ENCODE measurements at places on chromosomes 3 and 15.

- no peaks in the 10 kb centered on the region for H3K36me3 ChIP-seq
- no peaks in the 10 kb centered on the region for H3K27me3 ChIP-seq
These were observed 146.9 kb downstream of the BBX start for GRCh38 chr3:107669669-107670068.

GRCh38 chr3:132064114-132064513 lies 29.3 kb upstream of the CPNE4 start:
- peaks cover 9% of the 10 kb centered on the region for H3K4me1 ChIP-seq
- H3K36me3 ChIP-seq: no peaks in the 10 kb centered on the region
- no peak overlapping the region for H3K27ac ChIP-seq

- H3K4me3 ChIP-seq: no peak overlapping the region
- no peaks in the 10 kb centered on the region for H3K27me3 ChIP-seq
- DNase-seq: peak; percentile 80
- peak overlapping the region; percentile 27 for H3K27ac ChIP-seq
- peaks cover 10% of the 10 kb centered on the region for H3K4me1 ChIP-seq
These were observed 87.2 kb upstream of the TBL1XR1 start for GRCh38 chr3:177284383-177284881.

DNA sequence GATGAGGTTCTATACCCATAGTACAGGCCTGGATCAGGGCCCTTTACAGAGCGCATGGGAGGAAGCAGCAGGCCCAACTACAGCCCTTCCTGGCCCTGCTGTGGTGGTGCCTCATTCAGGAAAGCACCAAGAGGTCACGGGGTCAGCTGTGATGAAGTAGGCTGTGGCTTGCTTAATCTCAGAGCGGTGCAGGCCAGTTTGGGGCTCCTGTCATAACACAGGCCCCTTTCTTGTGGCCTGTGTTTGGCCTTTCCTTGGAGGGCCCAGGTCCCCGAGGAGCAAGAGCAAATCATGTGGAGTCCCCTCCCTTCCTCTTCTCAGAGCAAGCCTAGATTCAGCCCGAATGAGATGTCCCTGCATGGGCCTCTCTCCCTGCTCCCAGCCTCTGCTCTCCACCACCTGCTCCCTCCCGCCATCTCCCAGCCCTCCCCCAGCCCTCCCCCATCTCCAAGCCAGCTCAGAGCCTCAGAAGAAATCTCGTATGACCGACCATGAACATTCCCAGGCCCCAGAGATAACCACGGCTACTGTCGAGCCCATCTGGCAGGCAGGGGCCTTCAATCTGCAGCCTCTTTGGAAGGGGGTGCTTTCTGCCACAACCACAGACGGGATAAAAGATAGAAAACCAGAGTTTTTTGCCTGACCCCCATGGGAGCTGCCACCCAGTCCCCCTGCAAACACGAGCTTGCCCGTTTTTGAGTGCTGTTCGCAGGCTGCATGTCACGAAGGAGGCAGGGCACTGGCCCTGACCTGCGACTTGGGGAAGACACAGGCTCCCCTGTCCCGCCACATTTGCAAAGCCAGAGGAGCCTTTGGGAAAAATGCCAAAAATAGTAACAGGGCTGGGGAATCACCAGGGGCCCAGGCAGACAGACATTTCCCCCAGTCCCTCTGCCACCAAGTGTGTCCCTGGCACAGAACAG lies 32.3 kb upstream of the DUSP7 start:
- no peak overlapping the region for H3K4me3 ChIP-seq
- peak; percentile 75 for DNase-seq
- no peaks in the 10 kb centered on the region for H3K36me3 ChIP-seq

- no peak overlapping the region for H3K27ac ChIP-seq
- H3K4me1 ChIP-seq: no peaks in the 10 kb centered on the region
- H3K4me3 ChIP-seq: no peak overlapping the region
- peaks cover 19% of the 10 kb centered on the region for H3K27me3 ChIP-seq
These were observed 1141.6 kb downstream of the IGSF11 start for GRCh38 chr3:117893001-117893400.

DNA sequence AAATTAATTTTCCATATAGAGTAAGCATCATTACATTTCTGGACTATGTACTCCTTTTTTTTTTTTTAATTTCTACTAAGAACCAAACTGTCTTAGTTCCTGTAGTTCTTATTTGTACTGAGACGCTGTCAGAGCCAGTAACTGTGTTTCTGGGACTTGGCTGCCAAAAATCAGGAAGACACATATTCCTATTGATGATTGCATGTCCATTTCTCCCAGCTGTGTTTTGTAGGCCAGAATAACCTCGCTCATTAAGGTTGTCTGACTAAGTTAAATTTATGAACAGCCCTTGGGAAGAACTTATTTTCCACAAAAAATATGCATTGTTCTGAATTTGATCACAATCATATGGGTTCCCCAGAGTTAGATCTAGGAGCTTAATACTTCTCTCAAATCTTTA lies 29.5 kb downstream of the PLSCR5 start:
- no peaks in the 10 kb centered on the region for H3K4me1 ChIP-seq
- no peak overlapping the region for H3K4me3 ChIP-seq
- H3K36me3 ChIP-seq: no peaks in the 10 kb centered on the region
- H3K27ac ChIP-seq: no peak overlapping the region

- DNase-seq: peak; percentile 29
These were observed 169.9 kb downstream of the DIPK2A start for GRCh38 chr3:144141496-144141895.

DNA sequence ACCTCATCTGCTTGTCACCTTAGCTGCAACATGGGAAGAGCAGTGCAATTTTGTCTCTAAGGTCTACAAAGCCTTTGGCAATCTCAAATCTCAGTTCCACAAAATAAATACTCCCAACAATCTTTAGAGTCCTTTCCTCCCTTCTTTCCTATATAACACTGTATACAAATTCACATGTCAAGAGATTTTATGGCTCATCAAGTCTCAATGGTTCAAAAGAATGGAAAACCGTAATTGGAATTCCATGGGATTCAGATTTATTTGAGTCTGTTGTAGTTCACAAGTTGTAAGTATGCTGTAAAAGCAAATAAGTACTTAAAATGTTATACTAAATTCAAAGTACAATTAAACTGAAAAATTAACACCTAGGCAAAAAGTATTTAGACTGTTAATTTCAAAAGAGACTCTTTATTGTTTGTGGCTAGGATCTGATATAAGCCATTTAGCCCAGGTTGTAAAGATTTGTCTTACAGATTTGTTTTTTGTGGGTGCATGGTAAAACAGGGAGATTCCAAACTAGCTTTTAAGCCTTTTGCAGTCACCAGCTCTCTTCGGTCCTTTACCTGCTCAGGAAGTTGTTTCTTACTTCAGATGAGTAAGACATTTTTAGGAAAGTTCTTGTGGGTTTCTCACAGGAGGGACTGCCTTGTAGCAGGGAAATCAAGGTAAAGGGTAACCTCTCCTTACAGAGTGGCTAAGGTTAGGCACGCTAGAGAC lies 50.1 kb downstream of the CMSS1 start:
- no peaks in the 10 kb centered on the region for H3K36me3 ChIP-seq
- no peak overlapping the region for H3K4me3 ChIP-seq
- no peak for DNase-seq

- no peak overlapping the region for H3K27ac ChIP-seq
- H3K27me3 ChIP-seq: no peaks in the 10 kb centered on the region
These were observed 226.8 kb downstream of the TBC1D5 start for GRCh38 chr3:17515445-17516234.

DNA sequence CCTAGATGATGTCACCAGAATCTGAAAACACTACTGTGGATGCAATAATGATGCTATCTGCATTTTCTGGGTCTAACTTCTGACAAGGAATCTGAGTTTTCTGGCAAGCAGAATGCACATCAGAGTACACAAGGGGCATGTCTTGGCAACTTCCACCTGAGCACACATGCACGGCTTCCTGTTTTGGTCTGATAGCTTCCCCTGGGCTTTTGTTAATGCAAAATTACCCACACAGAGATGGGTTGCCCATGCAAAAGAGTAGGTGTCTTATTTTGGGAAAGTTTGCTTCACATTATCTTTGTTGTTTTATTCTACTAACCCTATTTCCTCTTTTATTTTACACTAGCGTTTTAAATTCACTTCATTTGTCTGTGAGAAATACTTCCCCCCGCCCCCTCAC lies 74.2 kb upstream of the SATB1 start:
- no peaks in the 10 kb centered on the region for H3K36me3 ChIP-seq
- H3K4me1 ChIP-seq: no peaks in the 10 kb centered on the region
- DNase-seq: no peak
- no peak overlapping the region for H3K27ac ChIP-seq
- no peak overlapping the region for H3K4me3 ChIP-seq

GRCh38 chr15:70053001-70053715 lies 44.6 kb downstream of the TLE3 start:
- H3K4me3 ChIP-seq: no peak overlapping the region
- H3K36me3 ChIP-seq: peaks cover 21% of the 10 kb centered on the region
- no peak for DNase-seq
- no peak overlapping the region for H3K27ac ChIP-seq

- H3K4me3 ChIP-seq: no peak overlapping the region
- H3K4me1 ChIP-seq: no peaks in the 10 kb centered on the region
- H3K36me3 ChIP-seq: peaks cover 7% of the 10 kb centered on the region
- no peaks in the 10 kb centered on the region for H3K27me3 ChIP-seq
- DNase-seq: no peak
- H3K27ac ChIP-seq: no peak overlapping the region
These were observed 4.6 kb downstream of the SNUPN start for GRCh38 chr15:75620841-75621391.

GRCh38 chr3:73884361-73884760 lies 259.6 kb upstream of the PDZRN3 start:
- H3K4me3 ChIP-seq: no peak overlapping the region
- no peaks in the 10 kb centered on the region for H3K27me3 ChIP-seq
- no peak overlapping the region for H3K27ac ChIP-seq

All from cardiac muscle cell (in vitro differentiated cells and primary cell).